ENCODE measurements at places on chromosomes 16 and 17.
A peak's percentile ranks its signal among the peaks of the same experiment; 100 is the strongest.

- no peak for DNase-seq
Observed at GRCh38 chr16:28025631-28026030, 37.9 kb downstream of the GSG1L start.

GRCh38 chr16:2478279-2478678 lies 3.4 kb downstream of the TBC1D24 start:
- DNase-seq: no peak

- no peak for DNase-seq
Observed at GRCh38 chr17:79364315-79365094, 246.3 kb downstream of the RBFOX3 start.

DNA sequence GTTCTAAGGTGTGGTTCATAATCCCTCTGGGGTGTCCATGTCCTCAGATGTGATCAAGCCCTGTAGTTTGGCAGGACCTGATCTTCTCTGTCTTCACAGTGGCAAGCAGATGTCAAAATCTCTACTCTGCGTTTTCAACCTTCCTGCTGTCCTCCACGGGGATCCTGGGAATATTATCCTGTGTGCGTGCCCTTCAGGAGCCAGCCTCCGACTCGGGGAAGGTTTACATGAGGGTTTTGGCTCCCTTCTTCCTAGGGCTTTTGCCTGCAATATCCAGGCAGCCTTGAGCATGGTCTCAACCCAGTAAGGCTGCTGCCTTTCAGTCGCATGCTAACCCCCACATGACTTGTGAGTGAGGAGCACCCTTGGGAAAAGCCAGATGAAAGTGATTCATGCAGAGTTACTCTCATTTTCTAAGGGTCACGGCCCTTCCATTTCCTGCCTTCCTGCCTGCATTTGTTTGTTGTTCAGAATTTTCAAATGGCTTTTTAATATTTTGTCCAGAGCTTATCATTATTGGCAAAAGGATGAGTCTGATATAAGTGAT lies 202.2 kb upstream of the CHMP6 start:
- no peak for DNase-seq

DNA sequence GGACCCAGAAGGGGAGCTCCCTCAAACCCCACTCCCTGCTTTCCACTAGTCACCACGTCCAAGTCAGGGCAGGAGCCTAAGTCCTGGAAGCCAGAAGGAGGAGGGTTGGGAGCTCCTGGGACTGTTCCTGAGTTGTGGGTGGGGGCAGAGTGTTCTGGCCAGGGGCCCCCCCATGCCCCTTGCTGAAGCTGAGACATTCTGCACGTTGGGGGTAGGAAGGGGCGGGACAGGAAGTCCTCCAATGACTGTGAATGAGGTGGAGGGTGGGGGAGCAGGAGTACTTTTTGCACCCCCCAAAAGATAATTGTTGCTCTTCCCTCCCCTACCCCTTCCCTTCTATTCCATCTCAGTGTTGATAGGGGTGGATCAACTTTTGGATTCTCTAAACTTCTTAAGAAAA lies 21.4 kb upstream of the C17orf113 start:
- no peak for DNase-seq

- DNase-seq: no peak
Observed at GRCh38 chr16:86854626-86855294, 276.4 kb downstream of the FOXL1 start.

- no peak for DNase-seq
Observed at GRCh38 chr17:30238387-30239088, 3.0 kb upstream of the SLC6A4 start.

DNA sequence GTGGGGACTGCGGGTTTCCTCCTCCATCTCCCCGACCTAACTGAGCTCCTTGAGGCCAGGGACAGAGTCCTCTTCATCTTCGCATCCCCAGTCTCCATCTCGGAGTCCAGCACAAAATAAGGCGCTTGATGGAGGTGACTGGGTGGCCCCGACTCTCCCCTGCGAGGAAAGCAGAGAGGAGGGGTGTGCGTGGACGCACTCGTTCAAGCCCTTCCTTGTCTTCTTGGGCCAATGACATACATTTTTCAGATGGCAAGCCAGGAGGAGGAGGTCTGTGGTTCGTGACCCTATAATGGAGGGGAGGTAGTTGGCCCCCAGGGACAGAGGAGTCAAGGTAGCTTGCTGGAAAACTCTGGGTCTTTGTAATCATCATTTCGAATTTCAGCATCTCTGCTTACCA lies 17.2 kb downstream of the CRISPLD2 start:
- no peak for DNase-seq

GRCh38 chr16:71288570-71288889 lies 672 bp downstream of the CMTR2 start:
- DNase-seq: no peak

- no peak for DNase-seq
Observed at GRCh38 chr17:7740481-7741001, 23.0 kb downstream of the DNAH2 start.

- no peak for DNase-seq
Observed at GRCh38 chr16:25625620-25626019, 66.1 kb upstream of the HS3ST4 start.

DNA sequence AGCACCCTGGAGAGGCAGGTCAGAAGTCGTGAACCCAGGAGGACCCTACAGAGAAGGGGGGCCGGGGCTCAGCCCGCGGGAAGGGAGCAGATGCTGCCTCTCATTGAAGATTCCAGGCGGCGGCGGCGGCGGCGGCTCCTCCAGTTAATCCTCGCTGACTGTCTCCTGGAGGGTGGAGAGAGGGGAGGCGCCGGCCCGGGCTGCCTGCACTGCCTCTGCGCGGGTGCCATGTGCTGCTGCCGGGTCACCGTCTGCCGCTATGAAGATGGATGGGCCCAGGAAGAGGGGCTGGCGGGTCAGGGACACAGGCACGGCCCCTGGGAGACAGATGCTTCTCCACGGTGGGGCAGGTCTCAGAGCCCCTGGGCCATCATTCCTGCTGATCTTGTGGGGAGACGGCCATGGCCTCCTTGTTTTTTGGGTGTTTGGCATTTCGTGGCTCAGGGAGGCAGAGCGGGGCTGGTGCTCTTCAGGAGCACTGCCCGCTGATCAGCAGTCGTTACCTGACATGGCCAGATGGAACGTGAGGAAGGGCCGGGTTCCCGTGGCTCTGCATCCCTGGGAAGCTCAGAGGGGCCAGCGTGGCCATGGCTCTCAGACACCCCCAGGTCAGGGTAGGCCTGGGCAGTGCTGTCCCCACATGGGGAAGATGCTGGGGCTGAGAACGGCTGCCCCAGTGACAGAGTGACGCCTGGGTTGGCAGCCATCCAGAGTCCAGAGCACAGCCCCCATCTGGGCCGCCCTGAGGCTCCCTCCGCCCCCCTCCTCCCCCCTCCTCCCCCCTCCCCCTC lies 36.1 kb downstream of the GINS2 start:
- no peak for DNase-seq

- DNase-seq: no peak
Observed at GRCh38 chr16:89375686-89376085, 114.7 kb downstream of the ANKRD11 start.

- no peak for DNase-seq
Observed at GRCh38 chr17:59327121-59327980, 4.1 kb upstream of the YPEL2 start.

GRCh38 chr17:2855063-2855600 lies 58.9 kb downstream of the RAP1GAP2 start:
- no peak for DNase-seq

- peak; percentile 13 for DNase-seq
Observed at GRCh38 chr17:32936894-32937500, 9.0 kb downstream of the TMEM98 start.

- no peak for DNase-seq
Observed at GRCh38 chr17:34485999-34486398, 93.4 kb upstream of the TMEM132E start.

- DNase-seq: no peak
Observed at GRCh38 chr17:31089471-31089870, 5.3 kb upstream of the NF1 start.

DNA sequence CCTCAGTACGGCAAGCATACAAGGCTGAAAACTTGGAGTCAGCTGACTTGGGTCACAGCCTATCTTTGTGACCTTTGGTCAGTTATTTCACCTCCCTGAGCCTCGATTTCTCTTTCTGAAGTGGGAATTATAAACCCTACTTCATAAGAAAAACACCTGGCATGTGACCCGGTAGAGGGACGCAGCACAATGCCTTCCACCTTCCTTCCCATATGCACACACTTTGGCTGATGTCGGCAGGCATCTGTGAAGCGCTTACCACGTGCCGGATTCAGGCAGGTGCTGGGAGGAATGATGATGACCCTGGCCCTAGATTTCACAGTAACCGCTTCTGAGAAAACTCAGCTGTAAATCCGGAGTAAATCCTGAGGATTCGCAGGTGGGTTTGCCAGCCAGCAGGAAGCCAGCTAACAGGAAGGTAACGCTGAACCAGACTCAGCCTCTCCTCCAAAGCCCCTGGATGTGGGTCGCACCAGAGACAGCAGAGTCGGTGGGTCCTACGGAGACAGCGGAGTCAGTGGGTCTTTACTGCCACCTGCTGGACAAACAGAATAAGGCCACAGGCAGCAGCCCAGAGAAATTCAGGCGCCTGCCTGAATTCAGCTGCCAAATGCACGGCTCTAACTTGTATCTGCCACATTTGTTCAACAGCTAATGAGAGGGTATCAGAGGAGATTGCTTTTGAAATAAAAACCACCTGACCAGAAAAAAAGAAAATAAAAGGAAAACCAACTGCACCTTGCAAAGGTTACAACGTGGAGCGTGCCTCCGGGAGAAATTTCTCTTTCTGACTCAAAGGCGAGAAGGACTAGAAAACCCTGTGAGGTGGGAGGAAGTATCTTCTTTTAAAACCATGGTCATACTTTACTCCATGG lies 16.6 kb downstream of the COPRS start:
- DNase-seq: no peak

DNA sequence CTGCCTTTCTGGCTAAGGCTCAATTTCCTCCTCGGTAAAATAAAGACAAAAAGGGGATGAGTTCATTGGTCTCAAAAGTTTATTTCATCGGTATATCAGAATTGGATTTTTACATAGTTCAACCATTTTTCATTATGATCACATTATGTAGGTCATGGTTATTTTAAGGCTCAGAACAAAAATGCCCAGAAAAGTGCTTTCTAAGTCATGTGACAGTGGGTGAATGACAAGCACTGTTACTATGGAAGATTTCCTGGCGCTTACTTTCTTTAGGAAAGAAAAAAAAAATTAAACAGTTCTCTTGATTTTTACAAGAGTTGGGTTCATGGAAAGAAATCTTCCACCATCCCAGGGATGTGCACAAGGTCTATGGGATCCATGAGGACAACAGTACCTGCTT lies 117.9 kb upstream of the CES5A start:
- no peak for DNase-seq

DNA sequence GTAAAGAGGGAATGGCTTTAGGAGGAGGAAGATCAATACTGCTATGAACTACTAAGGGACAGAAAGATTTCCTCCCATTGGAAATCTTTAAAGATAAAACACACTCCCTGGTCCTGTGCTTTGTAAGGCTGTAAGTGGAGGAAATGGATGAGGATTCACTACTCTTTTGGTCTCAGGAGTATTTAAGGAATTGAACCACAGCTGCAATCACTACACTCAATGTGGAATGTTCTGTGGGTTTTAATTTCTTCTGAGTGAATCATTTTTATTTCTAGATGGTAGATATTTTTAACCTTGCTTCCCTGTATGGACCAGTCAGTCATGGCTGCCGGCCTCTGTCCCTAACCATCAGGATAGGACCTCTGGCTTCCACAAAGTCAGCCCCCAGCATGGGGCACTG lies 65.6 kb downstream of the SDR42E1 start:
- no peak for DNase-seq

DNA sequence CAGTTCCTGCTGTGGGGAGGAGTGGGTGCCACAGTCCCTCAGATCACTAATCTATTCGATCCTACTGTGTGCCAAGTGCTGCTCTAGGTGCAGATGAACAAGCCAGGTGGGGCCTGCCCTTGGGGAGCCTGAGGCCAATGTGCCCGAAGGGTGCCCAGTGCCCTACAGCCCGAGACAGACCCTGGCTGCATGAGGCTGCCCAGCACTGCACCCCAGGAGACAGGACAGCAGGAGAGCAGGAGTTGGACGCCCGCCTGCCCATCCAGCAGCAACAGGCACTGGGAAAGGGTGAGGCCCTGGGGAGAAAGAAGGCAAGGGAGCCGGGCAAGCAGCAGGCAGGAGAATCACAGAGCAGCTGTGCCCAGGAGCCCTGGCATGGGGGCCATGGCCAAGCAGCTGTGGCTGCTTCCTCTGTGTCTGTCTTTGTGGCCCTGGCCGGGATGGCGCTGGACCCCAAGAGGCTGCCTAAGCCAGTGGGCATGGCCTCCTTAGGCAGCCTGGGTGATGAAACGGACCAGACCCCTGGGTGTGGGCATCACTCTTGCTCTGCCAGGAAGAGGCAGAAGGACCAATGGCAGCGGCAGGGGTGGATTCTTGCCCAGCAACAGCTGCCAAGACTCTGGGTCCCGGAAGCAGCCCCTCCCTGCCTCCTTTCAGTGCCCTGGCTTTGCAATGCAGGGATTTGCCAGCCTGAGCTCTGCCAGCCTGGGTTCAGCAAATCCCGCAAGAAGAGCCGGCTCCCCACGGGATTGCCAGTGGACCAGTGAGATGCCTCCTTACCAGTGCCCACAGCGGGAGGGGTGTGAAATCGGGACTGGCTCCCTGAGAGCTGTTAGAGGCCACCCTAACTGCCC lies 179.6 kb upstream of the TNRC6C start:
- DNase-seq: no peak

DNA sequence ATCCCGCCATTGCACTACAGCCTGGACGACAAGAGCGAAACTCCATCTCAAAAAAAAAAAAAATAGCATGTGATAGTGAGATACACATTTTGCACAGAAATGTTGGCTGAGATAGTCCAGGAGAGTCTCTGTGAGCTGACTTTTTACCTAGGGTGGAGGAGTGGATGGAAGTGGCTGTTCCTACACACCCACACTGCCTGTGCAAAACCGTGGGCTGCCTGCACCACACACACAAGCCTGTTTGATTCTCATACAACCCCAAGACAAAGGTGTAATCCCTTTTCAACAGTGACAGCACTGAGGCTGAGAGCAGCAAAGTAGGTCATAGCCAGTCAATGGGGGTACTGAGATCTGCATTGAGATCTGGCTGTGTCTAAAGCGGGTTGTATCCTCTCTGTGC lies 86.8 kb downstream of the MARF1 start:
- no peak for DNase-seq
